ENCODE measurements at places on chromosomes 12 and 14.

DNA sequence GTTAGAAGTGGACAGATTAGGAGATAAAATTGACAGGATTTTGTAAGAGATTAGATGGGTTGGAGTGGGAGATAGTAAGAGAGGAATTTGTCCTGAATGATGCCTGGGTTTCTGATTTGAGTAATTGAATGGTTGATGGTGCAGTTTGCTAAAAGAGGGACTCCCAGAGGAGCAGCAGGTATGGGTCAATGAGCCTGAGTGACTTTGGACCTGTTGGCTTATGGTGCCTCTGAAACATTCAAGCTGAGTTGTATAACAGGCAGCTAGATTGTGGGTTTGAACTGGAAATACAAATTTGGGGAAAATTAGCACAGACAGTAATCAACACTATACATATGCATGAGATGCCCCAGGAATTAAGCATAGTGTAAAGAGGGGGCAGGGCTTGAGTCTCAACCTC, 16.7 kb upstream of the SYNDIG1L start:
- no peak for DNase-seq

DNA sequence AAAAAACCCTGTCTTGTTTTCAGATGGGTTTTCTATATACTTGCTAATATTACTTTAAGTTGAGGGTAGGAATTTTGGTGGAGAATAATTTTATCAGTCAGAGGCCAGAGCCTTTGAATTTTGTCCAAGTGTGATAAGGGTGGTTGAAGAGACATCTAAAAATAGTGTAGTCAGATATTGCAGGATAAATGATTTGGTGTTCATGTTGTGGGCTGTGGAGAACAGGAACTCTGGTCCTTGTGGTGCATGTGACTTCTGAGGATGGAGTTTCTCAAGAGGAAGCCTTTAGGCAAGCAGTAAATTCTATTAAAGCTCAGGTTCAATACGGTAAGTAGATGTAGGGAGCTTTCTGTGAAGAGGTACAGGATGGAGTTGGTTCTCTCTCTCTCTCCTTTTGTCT, 2.8 kb downstream of the ADAM21 start:
- no peak for DNase-seq

DNA sequence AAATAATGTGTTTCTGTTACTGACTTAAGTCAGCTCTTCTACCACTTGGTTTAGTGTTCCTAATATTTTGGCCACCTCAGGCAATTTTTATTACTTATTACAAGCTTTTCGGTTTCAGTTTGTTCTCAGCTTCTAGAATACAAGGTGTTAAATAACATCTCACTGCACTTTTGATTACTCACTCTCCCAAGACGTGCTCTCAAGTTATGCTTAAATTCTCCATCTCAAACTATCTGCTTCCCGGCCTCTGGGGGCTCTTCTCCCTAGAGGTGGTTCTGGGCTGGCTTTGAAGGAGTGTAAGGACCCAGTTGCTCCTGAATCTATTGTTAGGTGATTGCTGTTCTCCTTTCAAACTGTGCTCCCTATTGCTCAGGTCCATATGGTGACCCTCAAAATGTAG, 193.9 kb upstream of the DDHD1 start:
- no peak for DNase-seq

DNA sequence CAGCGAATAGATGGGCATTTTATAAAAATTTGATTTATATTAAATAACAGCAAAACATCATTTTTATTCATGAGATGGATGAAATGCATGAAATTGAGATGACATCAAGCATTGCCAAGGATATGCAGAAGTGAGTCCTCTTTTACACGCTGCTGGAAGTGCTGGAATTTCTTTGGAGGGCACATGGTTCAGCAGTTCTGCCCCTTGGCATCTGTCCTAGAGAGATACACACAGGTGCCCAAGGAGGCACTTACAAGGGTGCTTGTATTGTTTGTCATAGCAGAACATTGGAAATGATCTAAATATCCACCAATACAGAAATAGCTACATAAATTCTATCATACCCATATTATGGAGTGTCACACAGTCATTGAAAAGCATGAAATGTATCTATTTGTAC, 441.1 kb upstream of the TMPO start:
- DNase-seq, result no peak

GRCh38 chr12:67275380-67275913, 6.3 kb downstream of the CAND1 start:
- no peak for DNase-seq

DNA sequence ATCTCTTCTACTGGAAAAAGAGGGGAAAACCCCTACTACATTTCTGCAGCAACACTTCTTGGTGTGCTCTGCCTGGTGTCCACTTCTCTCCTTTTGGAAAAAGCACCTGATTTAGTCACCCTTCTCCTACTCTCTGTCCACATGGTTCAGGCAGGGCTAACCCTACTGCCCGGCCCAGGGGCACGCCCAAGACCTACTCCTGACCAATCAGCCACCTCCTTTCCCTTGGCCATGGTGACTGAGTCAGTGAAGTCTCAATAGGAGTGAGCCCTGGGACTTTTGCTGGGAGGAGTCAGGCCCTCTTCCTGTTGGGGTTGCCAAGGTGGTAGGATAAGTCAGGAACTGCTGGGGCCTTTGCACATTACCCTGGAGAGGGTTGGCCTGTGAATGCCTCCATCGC, 52.5 kb upstream of the MYL2 start:
- DNase-seq, result no peak

Data from DMS 273 treated with DMSO at 0.1 percent for 48 hours (cell line).